ENCODE measurements at places on chromosomes 2 and 18.

DNA sequence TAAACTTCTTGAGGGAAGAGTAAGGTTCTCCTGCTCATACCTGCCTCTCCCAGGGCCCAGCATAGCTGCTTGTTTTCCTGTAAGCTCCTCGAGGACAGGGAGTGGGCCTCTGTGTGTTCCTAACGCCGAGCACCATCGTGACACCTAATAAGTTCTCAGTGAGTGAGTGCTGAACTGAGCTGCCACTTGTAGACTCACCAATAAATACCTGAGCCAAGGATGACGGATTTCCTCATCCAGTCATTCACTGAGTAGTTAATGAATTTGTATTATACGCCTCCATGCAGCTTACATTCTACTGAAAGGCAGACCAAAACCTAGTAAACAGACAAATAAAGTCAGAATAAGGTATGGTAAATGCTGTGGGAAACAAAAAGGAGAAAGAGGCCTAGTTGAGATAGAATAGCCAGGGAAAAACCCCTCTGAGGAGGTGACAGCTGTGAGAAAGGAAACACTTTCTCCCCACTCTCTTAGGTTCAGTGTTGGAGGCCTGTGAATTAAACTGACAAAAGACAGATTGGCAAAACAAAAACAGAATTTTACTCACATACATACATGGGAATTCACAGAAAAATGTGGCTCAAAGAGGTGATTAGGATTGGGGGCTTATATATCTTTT, 138.6 kb downstream of the B3GNT2 start:
- DNase-seq: no peak

- no peak for DNase-seq
Observed at GRCh38 chr18:34866310-34866709, 156.2 kb downstream of the DTNA start.

GRCh38 chr18:41155025-41155424, 800.0 kb upstream of the PIK3C3 start:
- DNase-seq: no peak

DNA sequence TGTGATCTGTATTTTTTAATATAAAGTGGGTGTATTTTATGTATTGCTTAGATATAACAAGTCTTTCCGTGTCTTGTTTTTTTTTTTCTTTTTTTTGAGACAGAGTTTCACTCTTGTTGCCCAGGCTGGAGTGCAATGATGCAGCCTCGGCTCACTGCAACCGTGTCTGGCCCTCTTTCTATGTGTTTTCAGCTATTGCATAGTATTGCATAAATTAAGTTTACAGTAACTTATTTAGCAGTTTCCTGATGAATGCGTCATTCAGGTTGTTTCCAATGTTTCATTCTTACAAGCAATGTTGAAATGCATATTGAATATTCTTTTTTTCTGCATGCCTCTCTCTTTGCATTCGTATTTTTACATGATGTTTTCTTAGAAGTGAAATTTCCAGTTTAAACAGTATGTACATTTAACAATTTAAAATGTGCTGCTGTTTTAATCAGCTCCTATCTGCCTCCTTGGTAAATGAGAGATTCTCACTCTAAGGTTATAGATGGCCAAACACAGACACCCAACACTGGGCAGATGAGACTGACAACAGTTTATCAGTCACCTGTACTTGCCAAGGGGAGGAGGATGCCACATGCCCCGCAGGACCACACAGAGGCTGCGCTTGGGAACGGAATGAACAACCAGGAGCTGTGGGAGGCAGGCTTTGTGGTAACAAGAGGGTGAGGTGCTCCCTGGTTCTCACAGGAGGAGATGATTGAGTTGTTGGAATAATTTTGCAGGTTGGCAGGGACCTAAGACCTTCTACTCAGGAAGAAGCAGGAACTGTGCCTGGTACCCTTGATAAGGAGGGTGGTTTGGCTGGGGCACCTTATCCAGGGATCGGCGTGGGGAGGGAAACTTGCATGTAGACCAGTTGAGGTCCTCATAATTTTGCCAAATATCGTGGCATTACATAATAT, 7.5 kb downstream of the SLC9A4 start:
- no peak for DNase-seq

GRCh38 chr2:3626812-3627499, 31.0 kb upstream of the ALLC start:
- DNase-seq: no peak

DNA sequence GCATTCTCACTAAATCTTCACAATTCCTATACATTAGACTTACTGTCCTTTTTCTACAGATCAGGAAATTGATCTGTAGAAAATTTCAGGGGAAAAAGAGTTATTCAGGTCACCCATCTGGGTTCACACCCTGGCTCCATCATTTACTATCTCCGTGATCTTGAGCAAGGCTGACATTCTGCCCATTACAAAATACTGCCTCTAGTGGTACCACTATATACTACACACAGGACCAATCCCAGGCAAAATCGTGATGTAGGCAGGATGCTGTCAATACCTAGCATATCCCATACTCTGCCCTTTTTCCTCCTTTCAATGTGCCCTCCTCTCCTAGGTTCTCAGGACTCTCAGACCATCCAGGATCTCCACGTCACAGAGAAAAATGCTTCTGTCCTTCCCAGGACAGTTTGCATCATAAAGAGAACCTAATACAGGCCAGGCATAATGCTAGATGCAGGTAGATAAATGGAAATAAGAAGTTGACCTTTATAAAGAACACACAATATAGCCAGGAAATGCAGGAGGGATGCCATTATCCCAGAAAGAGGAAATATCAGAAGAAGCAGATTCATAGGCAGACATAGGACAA, 101.9 kb downstream of the CDH20 start:
- no peak for DNase-seq
